Left lobe of liver (tissue), 2 donors: ENCODE measurements at places on chromosomes 4 and X.

- DNase-seq = no peak
These were observed 254.2 kb downstream of the ADAMTS3 start for GRCh38 chr4:72314869-72315268.

DNA sequence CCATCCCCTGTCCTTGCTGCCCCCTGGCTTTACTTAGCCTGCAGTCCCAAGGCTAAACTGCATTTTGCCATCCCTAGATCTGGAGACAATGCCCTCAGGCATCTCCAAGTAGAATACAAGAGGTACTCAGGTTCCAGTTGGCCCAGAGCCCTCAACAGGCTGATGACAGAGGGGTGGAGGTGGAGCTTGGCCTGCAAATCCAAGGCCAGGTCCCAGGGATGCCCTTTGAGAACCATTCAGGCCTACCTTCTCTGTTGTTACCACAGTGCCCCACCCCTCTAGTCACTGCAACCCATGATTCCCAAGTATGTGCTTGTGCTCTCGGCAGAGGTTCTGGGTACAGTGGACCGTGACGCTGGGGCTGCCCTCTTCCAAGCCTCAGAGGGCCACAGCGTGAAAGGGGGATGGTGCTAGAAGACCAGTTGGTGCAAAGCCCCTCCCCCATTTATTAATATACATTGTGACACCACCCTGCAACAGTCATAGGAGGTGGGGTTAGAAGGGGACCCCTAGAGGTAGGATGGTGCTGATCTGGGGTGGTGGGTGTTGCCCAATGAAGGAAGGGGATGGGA, 6.4 kb upstream of the UBA1 start:
- DNase-seq = no peak

DNA sequence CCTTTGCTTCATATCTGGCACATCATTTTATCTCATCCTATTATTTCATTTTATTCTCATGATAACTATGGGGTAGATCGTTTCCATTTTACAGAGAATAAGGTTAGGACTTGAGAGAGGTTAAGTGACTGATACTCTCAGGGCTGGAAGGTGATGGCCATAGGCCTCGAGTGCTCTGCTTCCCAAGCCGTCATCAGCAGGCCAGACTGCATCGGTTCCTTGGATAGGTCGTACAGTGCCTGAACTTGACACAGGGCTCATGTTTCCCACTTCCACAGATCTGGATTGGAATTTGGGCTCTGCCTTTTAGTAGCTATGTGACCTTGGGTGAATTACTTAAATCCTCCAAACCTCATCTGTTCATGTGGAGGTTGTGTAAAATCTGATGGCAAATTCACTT, 81.4 kb downstream of the TMEM131L start:
- DNase-seq = no peak

DNA sequence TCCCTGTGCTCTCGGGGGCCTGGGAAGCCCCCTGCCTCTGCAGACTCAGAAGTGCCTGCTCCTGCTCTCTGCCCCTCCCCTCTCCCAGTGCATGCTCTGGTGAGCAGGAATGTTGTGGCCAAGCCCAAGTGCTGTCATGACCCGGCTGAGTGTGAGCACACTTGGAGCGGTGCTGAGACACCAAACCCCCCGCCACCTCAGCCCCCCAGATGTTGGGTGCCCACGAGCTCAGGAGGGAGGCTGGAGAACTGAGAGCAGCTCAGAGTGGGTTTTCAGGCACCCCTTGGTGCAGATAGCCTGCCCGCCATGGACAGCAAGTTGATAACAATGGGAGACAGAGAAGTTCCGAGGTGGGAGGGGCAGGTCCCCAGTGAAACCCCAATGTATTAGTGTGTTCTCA, 477.4 kb downstream of the ACTRT1 start:
- DNase-seq = no peak
